ENCODE measurements at places on chromosomes 5 and 9.

GRCh38 chr5:67827541-67827940, 388.0 kb upstream of the PIK3R1 start:
- DNase-seq, result no peak

DNA sequence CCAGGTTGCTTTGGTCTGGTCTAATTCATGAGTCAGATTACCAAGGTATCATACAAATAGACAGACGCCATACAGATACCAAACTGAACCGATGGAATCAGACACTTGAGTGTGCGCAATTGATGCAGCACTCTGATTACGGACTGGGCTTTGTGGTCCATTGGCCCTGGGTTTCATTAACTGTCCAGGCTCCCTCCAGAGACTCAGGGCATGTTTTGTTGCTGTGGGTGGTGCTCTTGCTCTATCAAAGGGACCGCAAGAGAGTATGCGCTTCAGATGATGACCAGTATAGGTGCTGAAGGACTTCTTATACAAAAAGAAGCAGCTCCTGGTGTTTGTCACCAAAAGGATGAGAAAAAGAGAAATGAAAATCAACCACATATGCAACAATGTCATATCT, 36.9 kb upstream of the ANKRD55 start:
- no peak for DNase-seq

GRCh38 chr5:169648725-169649310, 11.7 kb downstream of the DOCK2 start:
- peak; percentile 62 for DNase-seq

DNA sequence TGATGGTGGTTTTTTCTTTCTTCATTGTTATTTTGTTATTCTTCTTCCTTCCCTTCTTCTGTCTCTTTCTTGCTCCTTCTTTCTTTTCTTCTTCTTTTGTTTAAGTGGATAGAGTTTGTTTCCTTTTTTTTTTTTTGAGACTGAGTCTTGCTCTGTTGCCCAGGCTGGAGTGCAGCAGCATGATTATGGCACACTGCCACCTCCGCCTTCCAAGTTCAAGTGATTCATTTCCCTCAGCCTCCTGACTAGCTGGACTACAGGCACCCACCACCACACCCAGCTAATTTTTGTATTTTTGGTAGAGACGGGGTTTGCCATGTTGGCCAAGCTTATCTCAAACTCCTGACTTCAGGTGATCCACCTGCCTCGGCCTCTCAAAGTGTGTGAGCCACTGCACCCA, 40.3 kb downstream of the JAK2 start:
- DNase-seq, result peak; percentile 56

GRCh38 chr9:134180786-134181647, 16.7 kb upstream of the RNU6ATAC start:
- no peak for DNase-seq

DNA sequence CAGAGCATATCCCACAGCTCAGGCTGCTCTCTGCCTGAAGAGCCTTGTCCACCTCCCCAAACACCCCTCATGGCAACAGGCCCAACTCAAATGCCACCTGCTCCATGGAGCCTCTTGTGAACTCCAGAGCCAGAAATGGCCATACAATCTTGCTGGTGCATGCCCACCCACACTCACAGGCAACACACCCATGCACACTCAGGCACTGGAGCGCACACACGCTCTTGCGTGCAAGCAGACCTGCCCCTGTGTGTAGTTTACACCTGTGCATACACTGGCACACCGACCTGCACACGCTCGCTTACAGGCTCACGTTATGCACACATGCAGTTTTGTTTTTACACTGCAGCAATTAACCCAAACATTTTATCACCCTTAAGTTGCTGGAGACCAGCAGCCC, 40.0 kb downstream of the HRH2 start:
- no peak for DNase-seq

DNA sequence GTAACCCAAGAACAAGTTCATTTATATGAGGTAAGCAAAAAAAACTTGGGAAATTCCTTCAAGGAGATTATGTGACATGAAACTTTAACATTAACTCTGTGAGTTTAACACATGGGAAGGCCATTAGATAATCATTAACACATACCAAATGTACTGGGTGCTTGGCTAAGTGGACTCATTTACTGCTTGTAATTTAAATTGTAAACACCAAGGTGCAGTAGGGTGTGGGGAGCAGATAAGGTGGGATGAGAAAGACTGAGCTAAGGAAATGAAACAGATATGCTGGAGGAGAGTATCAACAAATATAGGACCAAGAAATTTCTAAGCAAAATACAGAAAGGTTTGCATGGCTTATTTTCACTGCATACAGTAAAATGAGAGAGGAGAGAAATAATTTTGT, 2384.8 kb upstream of the ACO1 start:
- DNase-seq, result no peak

- peak; percentile 58 for DNase-seq
Observed at GRCh38 chr9:91486699-91487497, 63.3 kb upstream of the NFIL3 start.

DNA sequence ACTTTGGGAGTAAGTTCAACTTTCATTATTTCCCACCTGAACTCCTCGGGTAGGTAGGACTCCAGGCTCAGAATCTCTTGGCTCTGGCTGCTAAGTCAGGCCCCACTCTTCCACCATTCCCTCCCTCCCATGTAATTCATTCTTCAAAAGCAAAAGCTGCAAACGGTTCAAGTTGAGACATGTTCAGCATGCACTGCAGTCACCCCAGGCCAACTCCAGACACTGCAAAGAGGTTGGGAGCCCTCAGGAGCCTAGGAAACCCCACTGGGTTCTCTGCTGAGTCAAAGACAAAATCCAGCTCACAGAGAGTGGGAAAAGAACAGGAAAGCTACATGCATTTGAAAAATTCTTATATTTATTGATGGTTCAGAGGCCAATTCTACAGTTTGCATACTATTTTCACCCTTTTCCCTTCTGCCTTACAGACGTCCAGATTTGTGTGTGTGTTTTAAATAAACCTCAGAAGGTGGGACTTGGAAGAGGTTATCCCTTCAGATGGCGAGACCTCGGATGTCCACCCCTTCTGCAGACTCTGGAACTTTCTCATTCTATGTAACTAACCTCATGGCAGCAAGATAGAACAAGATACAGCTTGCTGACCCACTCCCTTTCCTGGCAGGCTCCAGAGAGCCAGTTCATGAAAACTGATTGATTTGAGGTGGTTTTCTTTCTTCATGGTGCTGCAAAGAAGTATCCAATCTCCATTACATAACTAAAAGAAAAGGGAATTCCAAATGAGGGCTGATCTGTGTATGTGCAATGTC, 65.7 kb upstream of the EQTN start:
- no peak for DNase-seq

DNA sequence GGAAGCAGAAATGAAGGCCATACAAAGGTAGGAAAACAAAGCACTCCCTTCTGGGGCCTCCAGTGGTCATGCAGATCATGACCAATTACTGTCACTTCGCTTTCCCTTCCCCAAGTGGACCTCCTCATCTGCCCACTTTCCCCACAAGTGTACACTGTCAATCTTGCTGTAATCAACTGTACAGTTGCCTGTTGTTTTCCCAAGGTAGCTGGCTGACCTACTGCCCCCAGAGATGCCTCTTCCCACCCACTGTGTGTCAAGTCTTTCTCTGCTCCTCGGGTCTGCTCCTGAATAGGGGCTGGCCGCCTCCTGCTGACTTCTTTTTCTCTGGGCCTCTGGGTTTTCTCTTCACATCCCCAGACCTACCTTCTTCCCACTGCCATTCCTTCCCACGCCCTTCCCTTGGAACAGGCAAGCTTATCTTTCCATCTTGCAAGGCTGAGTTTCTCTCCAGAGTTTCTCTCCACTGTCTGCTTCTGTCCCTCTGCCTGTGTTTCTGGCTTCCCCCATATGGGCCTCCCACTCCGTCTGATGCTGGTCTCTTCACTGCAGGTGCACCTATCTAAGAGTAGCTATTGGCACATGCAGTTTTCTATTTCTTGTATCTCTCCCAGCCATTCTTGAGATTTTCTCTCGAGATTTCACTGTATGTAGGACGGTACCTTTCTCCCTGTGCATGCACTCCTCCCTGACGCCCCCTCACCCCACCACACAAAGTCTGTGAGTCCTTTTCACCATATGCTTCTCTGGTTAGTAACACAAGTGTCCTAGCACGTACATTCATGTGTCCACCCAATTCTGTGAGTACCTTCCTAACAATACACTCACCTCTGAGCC, 2.4 kb downstream of the ELL2 start:
- DNase-seq, result peak; percentile 35

DNA sequence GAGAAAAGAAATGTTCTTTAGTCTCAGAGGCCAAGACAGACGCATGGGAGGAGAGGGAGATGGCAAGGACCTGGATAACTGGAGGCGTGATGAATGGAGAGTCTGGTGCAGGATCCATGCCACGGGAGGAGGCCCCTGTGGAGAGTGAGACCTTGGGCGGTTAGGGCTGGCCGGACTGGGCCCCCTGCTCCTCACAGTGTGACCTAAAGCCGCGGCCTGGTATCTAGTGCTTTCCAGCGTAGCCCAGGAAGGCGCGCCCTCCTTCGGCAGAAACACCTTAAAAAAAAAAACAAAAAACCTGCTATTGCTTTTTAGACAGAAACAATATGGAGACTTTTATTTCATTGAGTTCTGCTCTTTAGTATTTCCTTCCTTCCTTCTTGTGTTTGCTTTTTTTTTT, 33.1 kb downstream of the SCGB3A1 start:
- no peak for DNase-seq

GRCh38 chr5:54309691-54310432, 511 bp downstream of the ARL15 start:
- peak; percentile 20 for DNase-seq

DNA sequence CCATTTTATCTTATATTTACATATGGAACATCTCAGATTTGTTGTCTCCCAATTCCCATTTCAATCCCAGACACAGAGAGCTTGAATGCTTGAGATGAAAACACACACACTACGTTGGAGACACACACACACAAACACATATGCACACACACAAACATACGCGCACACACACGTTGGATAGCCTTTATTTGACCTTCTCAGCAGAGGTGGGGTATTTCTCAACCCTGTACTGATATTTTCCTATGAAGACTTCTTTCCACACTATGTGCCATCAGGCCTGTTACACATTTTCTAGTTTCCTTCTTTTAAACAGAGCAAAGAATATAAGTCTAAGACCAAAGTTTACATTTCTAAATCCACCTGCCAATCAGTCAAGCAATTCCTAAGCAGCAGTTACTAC, 291.0 kb downstream of the TAF11L14 start:
- DNase-seq, result no peak

DNA sequence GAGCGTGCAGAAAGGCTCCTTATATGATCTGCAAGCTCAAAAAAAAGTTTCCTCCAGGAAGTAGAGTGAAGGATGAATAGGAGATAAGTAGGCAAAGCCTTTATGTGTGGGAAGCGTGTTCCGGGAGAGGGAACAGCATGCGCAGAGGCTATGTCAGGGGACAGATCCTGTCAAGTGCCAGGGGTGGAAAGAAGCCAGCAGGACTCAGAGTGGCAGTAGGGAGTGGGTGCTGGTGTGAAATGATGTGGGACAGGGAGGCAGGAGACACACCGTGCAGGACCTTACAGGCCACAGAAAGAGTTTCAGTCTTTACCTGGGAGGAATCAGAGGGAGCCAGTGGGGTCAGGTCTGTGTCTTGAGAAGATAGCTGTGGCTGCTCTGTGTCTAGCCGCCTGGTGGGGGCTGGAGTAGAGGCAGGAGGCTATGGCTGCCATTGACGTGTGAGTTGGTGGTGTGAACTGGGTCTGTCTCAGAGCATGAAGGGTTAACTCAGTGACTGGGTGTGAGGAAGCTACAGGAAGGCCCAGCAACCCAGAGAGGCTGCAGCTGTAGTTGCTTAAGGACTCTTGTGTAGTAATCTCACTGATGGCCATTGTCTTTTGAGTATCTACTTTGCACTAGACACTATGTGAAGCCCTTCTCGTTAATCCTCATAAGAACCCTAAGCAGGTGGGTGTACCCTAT, 71.3 kb downstream of the PPARGC1B start:
- no peak for DNase-seq

GRCh38 chr9:98438666-98439065, 183.2 kb upstream of the TBC1D2 start:
- no peak for DNase-seq
